CD4-positive, alpha-beta T cell (primary cell): ENCODE measurements at places on chromosomes 7 and 10.
A peak's percentile ranks its signal among the peaks of the same experiment; 100 is the strongest.

- DNase-seq: no peak
These were observed 69.6 kb downstream of the AKAP9 start for GRCh38 chr7:92010215-92010614.

DNA sequence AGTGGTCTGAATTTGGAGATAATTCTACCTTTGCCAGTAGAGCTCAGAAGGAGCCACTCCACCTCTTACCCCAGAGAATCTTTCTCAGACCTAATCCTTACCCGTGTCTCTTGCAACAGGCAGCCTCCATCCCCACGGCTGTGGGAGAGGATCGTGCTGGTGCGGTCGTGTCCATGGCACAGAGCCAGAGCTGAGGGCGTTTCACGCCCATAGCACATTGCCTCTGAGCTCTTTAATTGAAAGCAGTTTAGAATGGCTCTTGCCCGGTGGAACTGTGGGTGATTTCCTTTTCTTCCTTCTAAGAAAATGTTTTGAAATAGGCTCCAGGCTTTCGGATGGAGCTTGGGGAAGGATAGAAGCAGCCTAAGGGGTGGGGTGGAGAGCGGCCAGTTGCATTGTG is 41.5 kb downstream of the PRF1 start:
- DNase-seq: no peak

- DNase-seq: no peak
These were observed 108.4 kb upstream of the SEMA3A start for GRCh38 chr7:84302949-84303348.

DNA sequence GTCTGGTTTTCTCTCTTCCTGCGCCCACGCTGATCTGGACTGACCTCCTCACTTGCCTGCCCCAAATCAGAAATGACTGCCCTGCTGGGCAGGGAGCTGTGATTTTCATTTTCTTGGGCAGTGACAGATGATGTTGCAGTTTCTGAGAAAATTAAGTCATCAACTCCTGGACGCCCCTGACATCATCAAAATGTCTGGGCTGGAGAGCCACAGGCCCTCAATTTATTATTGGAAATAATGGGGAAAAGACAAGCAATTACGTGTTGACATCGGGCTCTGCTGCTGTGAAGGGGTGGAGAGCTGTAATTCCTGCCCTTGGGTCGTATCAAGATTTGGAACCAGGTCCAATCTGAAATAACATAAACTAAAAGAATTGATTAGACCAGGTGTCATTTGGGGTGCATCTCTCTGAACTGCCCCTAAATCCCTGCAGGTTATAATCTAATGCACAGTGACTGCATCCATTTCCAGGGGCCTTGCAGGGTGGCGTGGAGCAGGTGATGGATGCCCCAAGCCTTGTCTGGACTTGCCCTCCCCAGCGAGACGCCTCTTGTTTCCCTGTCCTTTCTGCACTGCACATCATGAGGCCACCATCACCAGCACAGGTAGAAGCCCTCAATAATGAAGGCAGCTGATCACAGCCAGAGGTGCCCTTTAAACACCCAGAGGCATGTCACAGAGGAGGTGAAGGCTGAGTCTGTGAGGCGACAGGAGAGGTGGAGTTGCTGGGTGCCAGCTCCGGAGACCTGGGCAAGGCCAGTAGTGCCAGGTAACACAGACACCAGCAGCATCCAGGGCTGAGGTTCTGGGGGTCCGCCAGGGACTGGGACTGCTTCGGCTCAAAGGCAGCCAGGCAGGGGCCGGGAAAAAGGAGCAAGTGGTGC is 98.7 kb downstream of the HTR5A start:
- no peak for DNase-seq

DNA sequence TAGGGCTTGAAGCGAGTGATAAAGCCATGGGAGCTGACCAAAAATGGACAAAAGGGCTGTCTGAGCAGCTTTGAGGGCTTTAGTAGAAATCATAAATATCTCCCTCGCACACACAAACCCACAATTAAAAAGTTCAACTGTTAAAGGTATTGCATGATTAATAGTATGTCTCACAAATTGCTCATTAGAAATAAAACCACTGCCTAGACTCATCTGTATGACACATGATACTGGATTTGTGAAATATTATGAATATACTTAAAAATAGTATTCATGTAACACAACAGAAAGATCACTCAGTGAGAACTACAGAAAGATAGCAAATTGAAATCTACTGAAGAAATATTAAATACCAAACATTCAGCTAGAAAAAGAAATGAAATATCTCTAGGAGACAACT is 11.9 kb upstream of the PTPN12 start:
- DNase-seq: no peak

DNA sequence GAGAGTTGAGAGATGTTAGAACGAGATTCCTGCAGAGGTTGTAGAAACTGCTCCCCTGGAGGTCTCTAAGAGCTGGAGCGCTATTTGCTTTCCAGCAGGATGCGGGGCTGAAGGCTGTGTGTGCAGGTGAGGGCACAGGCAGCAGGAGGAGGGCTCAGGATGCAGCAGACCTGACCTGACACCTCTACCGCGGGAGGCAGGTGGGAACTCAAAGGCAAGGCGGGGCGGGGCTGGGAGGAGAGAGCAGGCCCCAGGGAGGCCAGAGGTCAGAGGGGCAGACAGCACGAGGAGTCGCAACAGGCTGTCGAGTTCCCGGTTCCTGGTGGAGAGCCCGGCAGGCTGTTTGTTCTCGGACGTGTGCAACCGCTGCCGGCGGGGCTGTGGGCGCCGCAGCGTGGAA is 7.9 kb upstream of the CRTAC1 start:
- no peak for DNase-seq

DNA sequence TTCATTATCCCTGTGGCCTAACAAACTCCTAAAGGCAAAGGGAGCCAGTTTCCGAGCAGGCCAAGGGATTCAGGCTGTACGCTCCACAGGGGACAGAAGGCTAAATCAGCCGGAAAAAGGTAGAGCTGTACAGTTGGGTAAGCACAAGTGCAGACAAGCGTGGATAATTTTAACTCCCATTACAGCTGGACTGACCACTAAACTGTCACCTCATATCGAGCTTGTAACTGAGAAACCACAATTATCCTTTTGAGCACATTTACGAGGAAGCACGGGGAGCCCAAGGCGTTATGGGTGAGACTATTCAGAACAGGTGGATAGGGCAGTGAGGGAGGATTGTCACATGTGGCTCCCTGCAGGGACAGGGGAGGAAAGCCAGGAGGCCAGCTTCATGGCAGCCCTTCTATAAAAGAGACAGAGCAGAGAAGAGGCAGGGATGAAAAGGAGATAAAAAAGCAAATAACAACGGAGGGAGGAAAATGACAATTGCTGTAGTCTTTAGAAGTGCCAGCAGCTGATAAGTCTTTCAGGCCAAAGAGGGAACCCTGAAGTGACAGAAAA is 288.0 kb downstream of the FGFR2 start:
- no peak for DNase-seq

- no peak for DNase-seq
These were observed 4.6 kb upstream of the CYP2C19 start for GRCh38 chr10:94757916-94758315.

- DNase-seq: no peak
These were observed 71.6 kb upstream of the CAMK2B start for GRCh38 chr7:44396931-44397545.

DNA sequence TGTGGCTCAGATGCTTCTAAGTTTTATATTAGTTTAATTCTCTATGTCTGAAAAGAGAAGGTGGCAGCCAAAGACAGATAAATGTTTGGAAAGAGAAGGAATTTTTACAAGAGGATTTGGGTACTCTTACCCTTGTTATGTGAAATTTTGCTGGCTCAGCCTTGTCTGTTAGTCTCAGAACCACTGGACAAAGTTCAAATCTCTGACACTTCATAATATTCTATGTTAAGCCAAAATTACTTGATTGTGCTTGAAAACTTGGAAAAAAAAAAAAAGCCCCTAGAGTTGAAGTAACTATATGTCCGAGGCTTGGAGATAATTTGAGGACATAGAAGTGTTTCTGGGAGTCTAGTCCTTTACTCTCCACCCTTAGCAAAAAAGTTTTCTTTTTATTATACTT is 1079.3 kb upstream of the LRRTM3 start:
- no peak for DNase-seq

DNA sequence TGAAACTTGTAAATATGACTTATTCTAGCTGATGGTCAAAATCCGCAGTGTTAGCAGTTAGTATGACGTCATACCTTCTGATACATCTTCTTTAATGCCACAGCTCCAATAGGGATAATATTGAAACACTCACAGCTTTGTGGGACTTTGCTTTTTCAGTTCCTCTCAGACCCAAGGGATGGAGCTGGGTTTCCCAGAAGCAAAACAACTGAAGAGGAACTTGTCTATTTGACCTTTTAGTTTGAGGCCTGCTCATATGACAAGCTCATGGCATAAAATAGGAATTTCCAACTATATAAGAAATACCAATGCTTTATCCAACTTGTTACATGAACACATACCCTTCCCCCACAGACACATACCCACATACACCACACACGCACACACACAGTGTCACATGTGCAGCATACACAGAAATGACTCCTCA is 31.6 kb upstream of the C10orf67 start:
- DNase-seq: no peak

- no peak for DNase-seq
These were observed 5.3 kb downstream of the TTYH3 start for GRCh38 chr7:2637066-2637471.

DNA sequence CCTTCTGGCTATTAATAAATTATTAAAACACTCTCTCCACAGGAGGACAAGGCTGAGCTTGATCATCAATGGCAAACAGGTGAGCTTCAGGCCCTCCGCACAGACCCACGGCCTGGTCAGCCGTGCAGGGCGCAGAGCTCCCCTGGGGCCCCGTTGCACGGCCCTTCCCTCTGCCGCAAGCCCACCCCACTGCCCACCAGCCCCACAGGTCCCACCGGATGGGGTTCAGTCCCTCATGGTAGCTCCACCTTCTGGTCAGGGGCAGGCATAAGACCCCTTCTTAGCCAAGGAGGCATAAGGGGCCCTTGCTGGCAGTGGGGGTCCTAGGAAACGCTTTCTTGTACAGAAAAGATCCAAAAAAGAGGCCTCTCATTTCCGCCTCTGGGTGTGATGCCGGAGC is 84.6 kb downstream of the MAD1L1 start:
- DNase-seq: no peak

- peak; percentile 23 for DNase-seq
These were observed 743 bp upstream of the ZCCHC24 start for GRCh38 chr10:79445977-79446757.

DNA sequence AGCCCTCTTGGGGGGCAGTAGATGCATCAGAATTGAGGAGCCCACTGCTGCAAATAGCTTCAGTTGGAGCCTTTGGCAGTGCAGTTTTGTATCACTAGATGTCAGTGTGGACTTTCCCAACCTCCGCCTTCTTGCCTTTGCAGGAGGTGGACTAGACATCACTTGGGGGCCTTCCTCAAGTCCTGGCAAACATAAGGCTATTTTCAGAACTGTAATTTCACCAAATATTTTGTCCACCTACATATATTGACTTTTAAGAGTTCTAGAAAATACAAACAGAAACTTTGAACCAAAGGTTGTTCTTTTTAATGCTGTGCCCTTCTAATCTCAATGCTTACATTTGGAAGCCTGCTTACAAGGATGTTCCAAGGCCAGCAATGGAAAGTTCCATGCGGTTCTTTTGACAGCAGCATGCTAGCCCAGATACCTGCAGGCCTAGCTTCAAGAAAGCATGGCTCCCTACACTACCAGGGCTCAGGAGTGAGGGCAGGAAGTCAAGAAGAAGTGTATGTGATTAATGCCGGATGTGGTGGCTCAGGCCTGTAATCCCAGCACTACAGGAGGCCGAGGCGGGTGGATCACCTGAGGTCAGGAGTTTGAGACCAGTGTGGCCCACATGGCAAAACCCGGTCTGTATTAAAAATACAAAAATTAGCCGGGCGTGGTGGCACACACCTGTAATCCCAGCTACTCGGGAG is 8.0 kb upstream of the ZNRF2 start:
- peak; percentile 51 for DNase-seq

DNA sequence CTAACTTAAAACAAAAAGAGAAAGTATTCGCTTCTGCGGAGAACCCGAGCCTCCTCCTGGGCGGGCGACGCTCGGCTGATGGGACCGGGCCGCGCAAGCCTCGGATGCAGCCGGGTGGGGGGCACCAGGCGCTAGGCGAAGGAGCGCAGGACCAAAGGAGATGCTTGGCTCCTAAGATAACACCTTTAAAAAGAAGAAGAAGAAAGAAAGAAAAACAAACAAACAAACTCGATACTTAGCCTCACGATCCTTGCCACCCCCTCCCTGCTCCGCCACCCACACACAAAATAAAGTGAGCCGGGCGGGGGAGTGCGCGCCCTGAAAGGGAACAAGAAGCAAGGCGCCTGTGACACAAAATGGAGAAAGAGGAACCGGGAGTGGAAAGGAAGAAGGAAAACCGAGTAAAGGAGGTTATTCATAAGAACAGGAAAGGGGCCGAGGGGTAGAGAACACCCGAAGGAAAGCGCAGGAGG is 34.0 kb upstream of the EBLN1 start:
- peak; percentile 60 for DNase-seq

GRCh38 chr10:22727112-22727511 is 12.7 kb upstream of the PIP4K2A start:
- no peak for DNase-seq

- DNase-seq: no peak
These were observed 1.1 kb downstream of the GPRIN2 start for GRCh38 chr10:46555366-46555712.

- DNase-seq: no peak
These were observed 174.3 kb downstream of the IMMP2L start for GRCh38 chr7:111388016-111388415.

- no peak for DNase-seq
These were observed 22.4 kb downstream of the ADAP1 start for GRCh38 chr7:931871-932650.

DNA sequence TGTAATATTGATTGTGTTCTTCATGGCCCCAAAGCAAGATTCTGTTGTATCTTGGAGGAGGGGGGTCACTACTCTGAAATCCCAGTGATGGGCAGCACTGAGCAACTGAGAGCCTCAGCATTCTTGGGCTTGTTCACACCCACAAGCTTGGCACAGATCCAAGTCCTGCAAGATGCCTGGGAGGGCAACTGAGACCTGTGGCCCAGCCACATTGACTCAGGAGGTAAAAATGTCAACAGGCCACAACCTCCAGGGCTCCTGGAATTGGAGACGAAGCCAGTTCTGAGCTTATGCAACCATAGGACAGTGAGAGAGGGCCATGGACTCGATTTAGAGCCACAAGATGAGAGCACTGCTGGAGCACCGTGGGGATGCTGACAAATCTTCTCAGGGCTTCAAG is 3.1 kb upstream of the DOCK1 start:
- DNase-seq: no peak

- DNase-seq: no peak
These were observed 26.4 kb upstream of the KLF6 start for GRCh38 chr10:3811291-3811870.

- no peak for DNase-seq
These were observed 12.5 kb upstream of the IL2RA start for GRCh38 chr10:6074489-6075301.

DNA sequence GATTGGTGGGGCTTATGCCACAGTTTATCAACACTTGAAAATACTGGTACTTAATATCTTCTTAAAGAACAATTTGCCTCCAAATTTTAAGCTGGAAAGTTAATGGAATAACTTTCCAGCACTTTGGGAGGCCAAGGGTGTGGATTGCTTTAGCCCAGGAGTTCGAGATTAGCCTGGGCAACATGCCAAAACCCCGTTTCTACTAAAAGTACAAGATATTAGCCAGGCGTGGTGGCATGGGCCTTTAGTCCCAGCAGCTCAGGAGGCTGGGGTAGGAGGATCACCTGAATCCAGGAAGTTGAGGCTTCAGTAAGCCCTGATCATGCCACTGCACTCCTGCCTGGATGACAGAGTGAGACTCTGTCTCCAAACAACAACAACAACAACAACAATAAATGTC is 56.0 kb downstream of the PRF1 start:
- no peak for DNase-seq

GRCh38 chr10:93570383-93570782 is 3.9 kb downstream of the FFAR4 start:
- no peak for DNase-seq

- DNase-seq: no peak
These were observed 371.7 kb upstream of the NRP1 start for GRCh38 chr10:33706191-33706590.
